ENCODE measurements at places on chromosomes 2 and 18. TPM values are rescaled to one million over a fixed set of nuclear protein-coding genes. Genes with fewer than 3 reads are reported as not detected.

Gene SERPINB4
- not detected for polyA plus RNA-seq

Gene LDLRAD4
- 11.6 TPM for polyA plus RNA-seq

Gene XRCC5
- 308 TPM for polyA plus RNA-seq

Gene AGXT
- polyA plus RNA-seq: 0.21 TPM

Gene M1AP
- 0.40 TPM for polyA plus RNA-seq

Gene ABCB6
- 36.7 TPM for polyA plus RNA-seq

Gene CREG2
- 0.87 TPM for polyA plus RNA-seq

Gene SUPT7L
- 57.5 TPM for polyA plus RNA-seq

Gene NT5DC4
- 0.08 TPM for polyA plus RNA-seq

Gene TNFRSF11A
- polyA plus RNA-seq: 1.9 TPM

Gene NCL
- 959 TPM for polyA plus RNA-seq

DNA sequence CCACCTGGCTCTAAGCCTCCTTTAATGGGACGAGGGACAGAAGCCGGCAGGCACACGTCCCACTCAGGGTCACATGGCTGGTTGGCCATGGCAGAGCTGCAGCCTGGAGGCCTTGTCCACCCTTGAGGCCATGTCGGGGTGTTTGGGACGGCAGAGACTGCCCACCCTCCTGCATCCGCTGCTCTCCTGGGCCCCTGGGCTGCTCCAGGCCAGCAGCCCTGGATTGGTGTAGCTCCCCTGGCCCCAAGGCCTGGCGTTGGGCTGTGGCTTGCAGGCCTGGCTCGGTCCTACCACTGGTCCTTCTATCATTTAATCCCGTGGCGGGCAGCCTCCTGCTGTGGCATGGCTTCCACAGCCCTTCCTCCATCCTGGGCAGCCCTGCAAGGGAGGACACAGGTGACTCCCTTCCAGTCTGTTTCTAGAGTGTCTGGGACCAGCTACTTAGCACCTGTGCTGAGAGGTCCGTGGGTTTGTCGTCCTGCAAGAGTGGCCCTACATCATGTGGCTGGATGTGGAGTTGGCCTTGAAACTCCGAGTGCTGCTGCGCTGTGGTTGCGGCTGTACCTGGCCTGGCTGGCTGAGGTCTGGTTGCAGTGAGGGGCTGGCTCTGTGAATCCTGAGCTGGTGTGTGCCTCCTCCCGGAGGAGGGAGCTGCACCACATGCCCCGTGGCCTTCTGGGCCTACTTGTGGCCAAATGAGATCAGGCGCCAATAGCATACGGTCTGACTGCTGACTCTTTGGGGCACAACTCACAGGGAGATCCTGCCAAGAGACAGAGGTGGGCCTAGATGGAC, 67.3 kb downstream of the SH3RF3 start:
- no peak for DNase-seq

DNA sequence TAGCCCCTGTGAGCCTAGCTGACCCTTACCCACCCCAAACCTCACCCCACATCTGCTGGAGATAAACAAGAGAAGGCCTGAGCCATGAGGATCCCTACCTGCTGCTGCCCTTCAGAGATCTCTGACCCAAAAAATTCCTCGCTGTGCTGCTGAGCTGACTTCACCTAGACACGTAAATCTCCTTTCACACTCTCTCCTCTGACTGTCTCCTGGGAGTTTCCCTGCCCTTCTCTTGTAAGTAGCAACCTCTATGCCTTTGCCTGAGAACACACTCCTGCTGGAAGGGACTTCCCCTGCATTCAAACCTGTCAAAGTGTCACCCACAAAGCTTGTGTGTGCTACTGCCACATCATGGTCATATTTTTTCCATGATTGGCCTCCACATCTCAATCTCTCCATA, 134.2 kb upstream of the NOL4 start:
- DNase-seq: no peak

DNA sequence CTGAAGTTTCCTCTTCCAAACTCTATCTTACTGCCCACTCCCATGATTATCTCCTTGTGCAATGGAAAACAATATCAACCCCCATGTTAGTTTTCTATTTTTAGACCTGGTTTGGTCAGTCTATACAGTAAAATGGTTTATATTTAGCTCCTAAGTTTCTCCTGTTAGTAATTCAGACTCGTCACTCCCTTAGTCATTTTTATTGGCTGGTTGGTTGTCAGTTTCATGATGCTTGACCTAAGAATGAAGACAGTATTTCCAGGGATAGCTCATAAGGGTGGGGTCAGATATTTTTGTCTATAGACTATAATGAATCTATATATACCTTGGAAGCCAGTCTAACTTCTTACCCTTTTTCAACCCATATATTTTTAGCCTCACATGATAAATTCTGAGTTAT, 61.4 kb upstream of the NEUROD1 start:
- DNase-seq: no peak

GRCh38 chr18:60676815-60677214, 304.2 kb upstream of the MC4R start:
- no peak for DNase-seq

DNA sequence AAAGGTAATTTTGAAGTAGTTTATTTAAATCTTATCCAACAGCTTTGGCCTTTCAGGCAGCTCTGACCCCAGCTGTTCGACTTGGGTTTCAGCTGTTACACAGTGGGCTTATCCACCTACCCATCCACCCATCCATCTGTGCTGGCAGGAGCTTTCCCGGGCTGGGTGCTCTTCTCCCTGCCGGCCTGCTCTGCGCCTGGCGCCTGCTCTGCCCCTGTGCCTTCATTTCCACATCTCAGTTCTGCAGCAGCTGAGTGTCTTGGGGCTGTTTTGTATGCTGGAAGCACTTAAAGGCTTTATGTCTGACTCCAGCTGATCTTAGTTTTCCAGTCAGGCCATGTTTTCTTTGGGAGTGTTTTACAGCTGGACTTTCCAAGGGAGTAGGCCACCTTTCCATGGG, 24.2 kb downstream of the LDLRAD4 start:
- DNase-seq: no peak

DNA sequence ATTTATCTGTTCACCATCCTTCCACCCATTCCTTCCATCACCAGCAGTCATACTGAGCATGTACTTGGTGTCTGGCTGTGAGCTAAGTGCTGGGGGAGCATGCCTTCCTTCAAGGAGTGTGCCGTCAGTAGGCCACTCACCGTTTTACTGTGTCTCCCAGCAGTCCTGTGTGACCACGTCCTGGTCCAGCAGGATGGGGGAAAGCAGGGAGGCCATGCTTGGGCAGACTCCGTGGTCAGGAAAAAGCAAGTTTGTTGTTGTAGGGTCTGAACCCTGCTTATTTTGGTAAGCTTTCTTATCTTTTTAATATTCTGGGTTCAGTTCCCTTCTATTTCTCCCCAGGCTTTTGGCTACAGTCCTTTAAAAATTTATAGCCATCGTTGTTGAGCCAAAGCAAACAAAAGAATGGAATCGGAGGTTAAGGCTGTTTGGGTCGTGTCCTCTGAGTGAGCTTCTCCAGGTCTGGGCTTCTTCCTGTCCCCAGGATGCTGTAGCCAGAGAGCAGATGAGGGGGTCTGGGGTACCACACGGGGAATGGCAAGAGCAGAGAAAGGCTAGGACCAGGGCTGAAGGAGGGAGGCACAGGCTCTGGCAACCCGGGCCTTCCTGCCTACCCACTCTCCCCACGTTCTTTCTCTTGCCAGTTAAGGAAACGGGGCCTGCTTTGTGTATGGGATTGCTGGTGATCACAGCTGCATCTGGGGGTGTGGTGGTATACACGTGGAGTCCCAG, 13.5 kb downstream of the SLC30A3 start:
- no peak for DNase-seq

DNA sequence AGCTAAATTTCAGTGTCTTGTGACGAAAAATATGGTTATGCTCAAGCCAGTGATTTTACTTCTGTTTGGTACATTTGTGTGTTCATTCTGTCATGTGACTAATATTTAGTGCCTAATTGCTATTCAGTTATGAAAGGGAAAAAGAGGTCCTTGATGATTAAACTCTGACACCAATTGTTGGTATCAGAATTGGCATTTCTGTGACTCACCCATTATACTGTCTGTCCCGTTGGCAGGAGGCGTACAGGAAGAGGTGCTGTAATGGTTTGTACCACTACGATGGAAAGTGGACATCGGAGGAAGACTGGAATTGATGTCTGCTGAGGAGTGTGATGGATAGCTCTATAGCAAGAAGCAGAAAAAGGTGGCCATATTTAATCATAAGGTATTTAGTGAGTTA, 310.4 kb upstream of the CCDC68 start:
- DNase-seq: no peak

DNA sequence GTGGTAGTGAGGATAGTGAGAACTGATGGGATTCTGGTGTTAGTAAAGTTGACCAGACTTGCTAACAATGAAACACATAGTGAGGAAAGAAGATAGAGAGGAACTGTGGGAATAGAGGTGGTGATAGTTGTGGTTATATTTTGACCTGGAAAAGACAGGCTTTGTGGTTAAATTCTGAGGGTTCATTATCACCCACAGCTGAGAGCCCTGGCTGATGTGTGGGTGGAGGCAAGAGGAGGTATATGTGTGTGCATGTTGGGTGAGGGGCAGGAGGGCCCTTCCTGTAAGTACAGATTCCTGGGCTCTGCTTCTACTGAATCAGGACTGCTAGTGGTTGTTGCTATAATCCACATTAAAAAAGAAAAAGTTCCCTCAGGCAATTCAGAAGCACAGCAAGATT, 26.2 kb upstream of the TMEM163 start:
- no peak for DNase-seq

GRCh38 chr18:70288171-70288850, 534 bp upstream of the SOCS6 start:
- no peak for DNase-seq

- no peak for DNase-seq
These were observed 24.0 kb downstream of the BIN1 start for GRCh38 chr2:127082974-127083373.

DNA sequence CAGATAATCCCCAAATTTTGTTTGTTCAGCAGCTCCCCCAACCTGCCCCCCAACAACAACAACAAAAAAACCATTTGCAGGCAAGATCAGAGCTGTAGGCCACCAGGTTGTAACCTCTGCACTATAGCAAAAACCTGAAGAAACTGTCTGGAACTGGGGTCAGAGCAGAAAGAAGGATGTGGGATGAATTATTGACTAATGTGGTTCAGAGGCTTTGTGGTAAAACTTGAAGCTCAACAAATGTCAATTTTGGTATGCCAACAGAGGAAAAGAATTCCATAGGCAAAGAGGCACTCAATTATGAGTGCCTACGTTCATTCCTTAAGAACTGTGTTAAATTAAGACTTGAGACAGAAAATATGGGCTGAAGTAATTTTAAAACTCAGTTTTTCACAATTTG, 255.1 kb downstream of the STK39 start:
- no peak for DNase-seq

DNA sequence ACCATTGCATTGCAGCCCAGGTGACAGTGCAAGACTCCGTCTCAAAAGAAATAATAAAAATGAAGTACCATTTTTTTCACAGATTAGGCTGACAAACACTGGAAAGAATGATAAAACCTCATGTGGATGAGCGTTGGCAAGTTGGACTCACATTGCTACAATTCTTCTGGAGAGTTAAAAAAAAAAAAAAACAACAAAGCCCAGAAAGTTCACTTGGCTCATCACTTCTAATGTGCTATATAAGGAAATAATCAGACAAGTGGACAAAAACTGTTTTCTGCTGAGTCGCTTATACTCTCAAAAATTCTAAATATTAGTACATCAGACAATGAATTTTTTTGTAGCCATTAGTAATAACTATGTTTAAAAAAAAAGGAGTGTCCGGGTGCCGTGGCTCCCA, 38.4 kb downstream of the PKP4 start:
- no peak for DNase-seq

GRCh38 chr18:47512056-47512455, 260.6 kb upstream of the SKOR2 start:
- no peak for DNase-seq

DNA sequence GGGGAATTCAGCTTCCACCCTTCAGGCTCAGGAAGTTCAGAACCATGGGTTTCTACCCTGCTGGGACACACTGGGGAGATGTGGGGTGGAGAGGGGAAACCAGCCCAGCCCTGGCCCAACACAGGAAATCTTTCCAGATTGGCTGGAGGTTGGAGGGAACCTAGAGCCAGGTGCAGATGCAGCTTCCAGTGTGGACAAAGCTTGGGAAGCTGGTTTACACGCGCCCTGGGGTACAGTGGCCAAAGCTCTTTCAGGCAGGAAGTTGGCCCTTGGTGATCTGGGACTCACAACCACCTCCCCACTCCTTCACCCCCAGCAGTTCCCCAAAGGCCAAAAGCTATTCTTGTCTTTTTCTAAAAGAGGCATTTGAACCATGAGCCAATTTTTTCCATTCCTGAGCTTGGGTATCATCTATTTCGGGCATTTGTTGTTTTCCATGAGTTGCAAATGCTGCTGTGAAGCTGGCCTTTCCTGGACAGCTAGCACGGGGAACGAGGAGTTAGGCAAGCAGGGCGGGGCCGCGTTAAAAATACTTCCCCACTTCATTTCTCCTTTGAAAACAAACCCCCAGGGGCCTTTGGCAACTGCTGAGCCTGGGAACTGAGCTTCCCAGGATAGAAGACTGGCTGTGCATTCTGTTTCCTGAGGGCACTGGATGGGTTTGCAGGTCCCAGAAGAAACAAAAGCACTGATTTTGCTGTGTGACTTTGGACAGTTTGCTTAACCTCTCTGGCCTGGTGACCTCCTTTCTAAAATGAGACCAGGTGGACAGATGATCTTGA, 3.1 kb upstream of the ARID5A start:
- no peak for DNase-seq

GRCh38 chr2:94877129-94877528, 5.9 kb downstream of the TEKT4 start:
- DNase-seq: no peak

GRCh38 chr2:241038374-241039180, 40.2 kb downstream of the SNED1 start:
- no peak for DNase-seq
